Endodermal cell (in vitro differentiated cells): ENCODE measurements at places on chromosomes 12 and 14.

DNA sequence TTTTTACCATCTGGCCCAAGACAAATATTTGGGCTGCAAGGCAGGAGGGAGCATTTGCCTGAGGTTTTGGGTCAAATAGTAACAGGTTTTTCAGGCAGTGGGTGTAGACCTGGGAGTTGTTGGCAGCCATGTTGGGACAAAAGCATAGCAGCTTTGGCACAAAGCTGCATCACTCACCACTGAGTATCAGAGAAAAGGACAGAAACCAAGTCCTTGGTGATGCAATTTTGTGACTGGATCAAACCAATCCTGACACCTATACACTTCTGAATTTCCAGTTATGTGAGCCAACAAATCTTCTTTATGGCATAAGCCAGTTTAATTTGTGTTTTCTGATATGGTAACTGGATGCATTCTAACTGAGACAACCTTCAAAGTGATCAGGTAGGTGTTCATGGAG lies 144.8 kb upstream of the KRR1 start:
- DNase-seq = no peak

- no peak for DNase-seq
Observed at GRCh38 chr12:102920271-102920670, 3.2 kb upstream of the PAH start.

- peak; percentile 82 for DNase-seq
Observed at GRCh38 chr14:62696331-62696924, 348.8 kb downstream of the KCNH5 start.

GRCh38 chr14:98161356-98161755 lies 1110.6 kb downstream of the BCL11B start:
- no peak for DNase-seq

DNA sequence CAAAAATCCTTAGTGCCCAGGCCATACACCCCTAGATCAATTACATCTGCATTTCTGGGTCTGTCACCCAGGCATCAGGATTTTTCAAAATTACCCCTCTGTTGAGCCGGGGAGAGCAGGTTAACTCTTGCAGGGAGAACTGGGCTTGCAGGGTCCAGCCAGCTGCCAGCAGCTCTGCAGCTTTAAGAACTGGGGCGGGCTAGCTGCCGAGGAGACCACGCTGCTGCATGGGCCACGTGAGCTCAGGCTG lies at the start of gene DGLUCY:
TSS of gene DGLUCY (plus strand) at position 245 of the 250 bp plus-strand sequence. CDS start 46,222 bp downstream, outside the sequence.
- no peak for DNase-seq

DNA sequence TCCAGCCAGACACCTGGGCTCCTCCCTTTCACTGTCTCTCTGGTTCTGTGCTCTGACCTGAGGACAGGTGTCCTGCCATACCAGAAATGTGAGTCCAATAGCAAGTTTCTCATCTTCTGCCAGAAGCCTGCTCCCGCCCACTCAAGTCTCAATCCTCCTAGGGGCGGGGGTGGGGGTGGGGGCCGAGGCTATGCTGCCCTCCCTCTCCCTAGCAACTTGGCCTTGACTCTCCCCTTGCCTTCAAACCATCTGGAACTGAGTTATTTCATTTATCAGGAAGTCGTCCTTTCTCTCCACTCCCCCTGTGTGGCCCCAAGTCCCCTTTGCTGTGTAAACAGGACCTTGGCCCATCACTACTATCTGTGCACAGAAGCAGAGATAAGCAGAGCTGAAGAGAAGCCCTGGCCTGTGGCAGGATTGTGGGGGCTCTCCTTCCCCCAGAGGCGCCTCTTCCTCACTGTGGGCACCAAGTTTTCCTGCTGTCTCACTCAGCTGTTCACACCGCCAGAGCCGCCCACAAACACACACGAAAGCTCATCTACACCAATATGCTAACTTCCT lies 117.1 kb downstream of the DPF3 start:
- DNase-seq = peak; percentile 31

- peak; percentile 73 for DNase-seq
Observed at GRCh38 chr14:91374879-91375702, 42.5 kb downstream of the CCDC88C start.

DNA sequence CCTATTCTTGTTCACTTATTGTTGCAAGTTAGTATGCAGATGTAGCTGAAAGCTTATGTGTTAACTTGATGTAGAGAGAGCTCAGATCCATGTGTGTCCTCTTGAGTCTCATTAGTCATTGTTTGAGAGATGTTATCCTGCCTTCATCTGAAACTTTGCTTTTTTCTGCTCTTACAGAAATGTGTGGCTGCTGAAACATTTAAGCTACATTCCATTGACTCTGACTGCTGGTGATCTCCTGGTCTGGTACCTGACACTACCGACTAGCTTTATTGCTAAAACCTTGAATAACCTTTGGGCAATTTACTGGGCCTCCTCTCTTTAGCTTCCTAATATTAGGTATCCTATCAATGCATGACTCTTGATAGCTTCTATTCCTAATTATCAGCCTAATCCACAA lies 705.6 kb upstream of the FOXG1 start:
- DNase-seq = no peak

GRCh38 chr14:76955575-76956315 lies 72.8 kb downstream of the IRF2BPL start:
- DNase-seq = peak; percentile 84

GRCh38 chr14:97025722-97026121 lies 228.5 kb downstream of the VRK1 start:
- peak; percentile 75 for DNase-seq

GRCh38 chr12:123063535-123063934 lies 83.1 kb downstream of the ARL6IP4 start:
- peak; percentile 93 for DNase-seq

DNA sequence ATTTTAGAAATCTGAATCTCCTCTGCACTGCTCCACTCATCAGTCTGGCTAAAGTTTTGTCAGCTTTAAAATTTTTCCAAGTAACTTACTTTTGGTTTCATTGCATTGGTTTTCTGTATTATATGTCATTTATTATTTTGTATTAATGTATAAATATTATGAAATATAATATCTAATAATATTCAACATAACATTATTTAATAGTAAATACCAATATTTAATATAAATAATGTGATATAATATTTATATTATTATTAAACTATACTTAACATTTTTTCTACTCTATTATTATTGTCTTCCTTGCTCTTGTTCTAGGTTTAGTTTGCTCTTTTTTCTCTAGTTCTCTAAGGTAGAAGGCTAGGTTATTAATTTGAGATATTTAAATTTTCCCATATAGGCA lies 512.1 kb downstream of the AACS start:
- DNase-seq = no peak

GRCh38 chr12:1289371-1290155 lies 298.5 kb downstream of the ERC1 start:
- no peak for DNase-seq

GRCh38 chr14:40656311-40656710 lies 950.4 kb upstream of the LRFN5 start:
- DNase-seq = no peak

GRCh38 chr14:79201564-79202207 lies 1009.6 kb downstream of the DIO2 start:
- DNase-seq = no peak

GRCh38 chr14:73232984-73233383 lies 4.3 kb upstream of the PAPLN start:
- no peak for DNase-seq

- DNase-seq = peak; percentile 45
Observed at GRCh38 chr14:70988452-70988851, 81.2 kb downstream of the PCNX1 start.

- DNase-seq = peak; percentile 69
Observed at GRCh38 chr12:124655048-124655697, 87.8 kb upstream of the NCOR2 start.

DNA sequence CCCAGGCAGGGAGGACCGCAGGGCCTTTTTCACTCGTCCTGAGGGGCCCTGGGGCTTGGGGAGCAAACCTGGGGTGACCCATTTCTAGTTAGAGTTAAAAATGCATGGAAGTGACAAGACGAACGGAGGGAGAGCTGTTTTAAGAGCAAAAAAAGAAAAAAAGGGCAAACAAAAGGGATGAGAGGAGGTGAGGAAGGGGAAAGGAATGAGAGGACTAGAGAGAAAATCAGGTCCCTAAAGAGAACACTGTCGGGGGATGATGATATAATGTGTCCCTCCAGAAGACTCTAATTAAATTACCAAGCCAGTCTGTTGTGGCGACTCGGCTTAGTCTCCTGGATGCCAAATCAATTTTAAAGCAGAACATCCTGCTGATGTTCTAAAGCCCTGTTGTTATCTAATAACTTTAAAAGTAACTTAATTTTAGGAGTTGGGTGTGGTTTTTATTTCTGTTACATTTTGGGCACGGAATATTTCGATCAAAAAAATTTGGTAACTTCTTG lies 1.1 kb downstream of the ANO6 start:
- no peak for DNase-seq

DNA sequence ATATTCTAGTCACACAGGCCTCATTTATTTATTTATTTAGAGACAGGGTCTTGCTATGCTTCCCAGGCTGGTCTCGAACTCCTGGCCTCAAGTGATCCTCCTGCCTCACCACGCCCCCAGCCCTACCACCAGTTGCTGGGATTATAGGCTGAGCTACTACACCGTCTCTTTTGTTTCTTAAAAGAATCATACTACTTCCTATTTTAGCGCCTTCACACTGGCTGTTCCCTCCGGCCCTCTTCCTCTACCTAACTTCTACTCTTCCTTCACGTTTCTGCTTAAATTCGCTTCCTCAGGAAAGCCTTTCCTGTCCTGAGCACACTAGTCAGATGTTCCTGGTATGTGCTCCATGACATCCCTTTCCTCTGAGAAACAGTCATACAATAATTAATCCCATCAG lies 6.4 kb upstream of the MRPL42 start:
- peak; percentile 34 for DNase-seq

- no peak for DNase-seq
Observed at GRCh38 chr12:56288705-56289387, 11.3 kb downstream of the CS start.

- DNase-seq = no peak
Observed at GRCh38 chr14:79573486-79573885, 637.8 kb downstream of the DIO2 start.

DNA sequence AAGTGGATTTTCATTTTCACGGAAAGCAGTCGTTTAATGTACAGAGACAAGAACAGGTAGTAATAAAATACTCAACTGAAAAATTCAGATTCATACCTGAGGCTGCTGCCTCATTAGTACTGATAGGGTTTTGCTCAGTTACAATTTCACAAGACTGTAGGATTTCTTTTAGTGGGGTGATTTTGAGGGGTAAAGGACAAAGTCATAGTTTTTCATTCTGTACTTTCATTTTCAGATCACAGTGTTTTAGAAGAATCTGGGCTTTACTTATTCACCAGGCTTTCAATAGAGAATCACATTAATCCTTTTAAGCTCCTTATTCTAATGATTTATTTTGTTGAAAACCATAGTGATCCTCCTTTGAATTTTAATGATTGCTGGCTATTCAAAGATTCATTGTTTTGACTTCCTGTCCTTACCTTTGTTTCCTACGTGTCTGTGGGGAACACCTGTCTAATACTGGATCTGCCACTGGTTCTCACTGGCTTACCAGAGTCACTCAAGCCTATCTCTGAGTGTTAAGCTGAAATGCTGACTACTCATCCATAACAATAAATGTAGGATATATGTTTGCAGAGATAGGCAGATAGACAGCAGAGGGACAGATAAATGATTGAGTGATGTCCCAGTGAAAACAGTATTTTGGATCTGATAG lies 243.8 kb upstream of the NPAS3 start:
- DNase-seq = no peak

GRCh38 chr12:9509464-9510161 lies 98.1 kb downstream of the KLRB1 start:
- no peak for DNase-seq

- no peak for DNase-seq
Observed at GRCh38 chr12:81208187-81208911, 130.5 kb downstream of the ACSS3 start.

DNA sequence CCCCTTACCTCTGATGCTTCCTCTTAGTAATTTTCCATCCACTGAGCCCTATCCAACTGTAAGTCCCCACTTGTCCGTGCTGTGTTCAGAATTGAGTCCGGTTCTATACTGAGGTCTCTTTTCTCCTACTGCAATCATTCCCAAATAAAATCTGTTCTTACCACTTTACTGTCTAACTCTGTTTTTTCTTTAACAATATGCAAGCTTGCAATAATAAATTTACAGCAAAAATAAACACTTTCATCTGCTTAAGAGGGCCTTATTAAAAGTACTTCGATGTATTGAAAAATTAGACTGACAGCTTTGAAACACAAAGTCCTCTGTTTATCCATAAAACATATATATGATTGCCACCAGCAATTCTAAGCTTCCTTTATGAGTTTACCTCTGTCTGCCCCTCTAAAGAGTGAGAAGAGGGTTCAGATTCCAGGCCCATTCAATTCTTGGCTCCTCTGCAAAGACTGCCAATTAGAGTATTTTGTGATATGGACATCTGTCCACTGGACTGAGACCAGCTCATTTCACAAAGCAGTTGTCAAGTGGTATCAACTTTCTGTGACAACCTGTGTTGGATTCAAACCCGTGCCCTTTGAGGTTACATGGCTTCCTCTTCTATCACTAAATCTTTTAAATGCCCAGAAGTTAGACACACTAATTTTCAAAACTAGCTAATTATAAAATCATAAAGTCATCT lies 39.9 kb upstream of the G2E3 start:
- no peak for DNase-seq

DNA sequence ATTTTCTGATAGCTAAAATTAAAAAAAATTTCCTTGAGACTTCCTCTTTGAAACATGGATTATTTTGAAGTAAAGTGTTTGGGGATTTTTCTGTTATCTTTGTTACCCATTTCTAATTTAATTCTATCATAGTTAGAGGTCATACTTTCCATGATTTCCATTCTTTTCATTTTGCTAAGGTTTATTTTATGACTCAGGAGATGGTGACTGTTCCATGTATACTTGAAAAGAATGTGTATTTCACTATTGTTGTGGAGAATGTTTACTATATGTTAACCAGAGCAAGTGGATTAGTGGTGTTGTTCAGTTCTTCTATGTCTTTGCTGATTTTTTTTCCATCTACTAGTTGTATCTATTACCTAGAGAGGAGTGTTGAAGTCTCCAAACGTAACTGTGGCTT lies 250.5 kb upstream of the PELI2 start:
- no peak for DNase-seq

DNA sequence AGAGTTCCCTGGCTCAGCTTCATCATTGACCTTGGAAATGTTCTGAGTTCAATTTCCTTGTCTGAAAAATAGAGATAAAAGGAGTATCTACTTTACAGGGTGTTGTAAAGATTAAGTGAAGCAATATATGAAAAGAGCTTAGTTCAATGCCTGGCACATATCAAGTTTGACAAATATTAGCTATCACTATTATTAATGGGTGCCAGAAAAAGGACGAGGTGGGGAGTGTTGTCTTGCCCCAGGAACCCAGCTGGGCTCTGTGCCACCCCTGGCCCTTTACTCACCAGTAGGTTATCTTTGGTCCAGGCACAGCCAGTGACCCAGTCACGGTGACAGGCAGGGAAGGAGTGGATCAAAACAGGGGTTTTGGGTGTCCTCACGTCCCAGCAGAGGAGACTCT lies 32.0 kb downstream of the PARP2 start:
- DNase-seq = no peak

- no peak for DNase-seq
Observed at GRCh38 chr12:92369636-92370035, 224.0 kb upstream of the BTG1 start.

GRCh38 chr14:69917287-69917686 lies 38.1 kb downstream of the SMOC1 start:
- DNase-seq = no peak

GRCh38 chr12:46460682-46461210 lies 88.2 kb upstream of the SLC38A2 start:
- no peak for DNase-seq
